Right atrium auricular region (tissue), 2 donors: ENCODE measurements at places on chromosomes 3 and 15.

GRCh38 chr15:60464836-60465630 lies 13.9 kb downstream of the ICE2 start:
- no peak for DNase-seq

- DNase-seq, result no peak
These were observed 22.9 kb downstream of the COLQ start for GRCh38 chr3:15498431-15499214.

DNA sequence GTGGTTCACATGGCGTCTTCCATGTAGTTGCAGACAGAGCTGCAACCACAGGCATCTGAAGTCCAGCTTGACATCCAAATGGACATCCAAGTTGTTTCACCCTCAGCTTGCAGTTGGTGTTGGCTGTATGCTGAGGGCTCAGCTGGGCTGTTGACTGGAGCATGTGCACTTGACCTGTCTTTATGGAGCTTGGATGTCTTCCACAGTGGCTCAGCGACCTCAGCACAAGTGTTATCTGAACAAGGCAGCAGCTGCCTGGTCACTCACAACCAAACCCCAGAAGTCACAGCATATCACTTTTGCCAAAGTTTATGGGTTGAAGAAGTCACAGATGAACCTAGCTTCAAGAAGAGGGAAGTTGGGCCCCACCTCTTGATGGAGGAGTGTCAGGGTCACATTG lies 92.9 kb downstream of the TPRA1 start:
- DNase-seq, result no peak

DNA sequence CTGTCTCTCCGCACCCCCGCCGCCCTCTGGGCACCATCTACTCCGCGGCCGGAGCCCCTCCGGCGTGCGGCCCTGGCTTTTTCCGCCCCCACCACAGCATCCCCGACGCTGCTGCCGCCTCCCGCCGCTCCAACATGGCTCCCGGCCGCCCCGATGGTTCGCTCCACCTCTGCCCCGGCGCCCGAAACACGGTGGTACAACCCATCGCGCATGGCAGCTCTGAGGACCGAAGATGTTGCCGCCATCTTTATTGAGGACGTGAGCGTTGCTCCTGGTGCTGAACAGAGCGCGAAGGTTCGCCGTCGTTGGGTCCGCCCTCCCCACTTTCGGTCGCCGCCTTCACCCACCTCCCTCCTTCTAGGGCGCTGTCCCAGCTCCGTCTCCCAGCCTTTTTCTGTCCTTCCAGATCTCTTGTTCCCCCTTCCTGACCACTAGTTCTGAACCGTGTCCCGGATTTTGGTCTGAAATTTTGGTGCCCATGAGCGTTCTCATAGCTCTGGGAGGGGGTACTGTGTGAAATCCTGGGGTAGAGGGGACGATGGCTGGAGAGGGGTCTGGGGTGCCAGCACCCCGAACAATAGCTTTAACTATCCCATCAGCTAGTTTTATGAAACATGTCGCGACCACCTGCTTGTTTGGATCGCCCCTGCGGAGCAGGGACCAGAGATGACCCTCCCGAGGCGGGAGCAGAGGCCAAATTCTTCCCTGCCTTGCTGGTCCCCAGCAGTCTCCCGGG lies at the start of gene CELSR3:
Gene CELSR3 (minus strand): TSS at position 134 of the 736 bp plus-strand sequence. CDS start 252 bp downstream, outside the sequence.
- peak; percentile 83 for DNase-seq

DNA sequence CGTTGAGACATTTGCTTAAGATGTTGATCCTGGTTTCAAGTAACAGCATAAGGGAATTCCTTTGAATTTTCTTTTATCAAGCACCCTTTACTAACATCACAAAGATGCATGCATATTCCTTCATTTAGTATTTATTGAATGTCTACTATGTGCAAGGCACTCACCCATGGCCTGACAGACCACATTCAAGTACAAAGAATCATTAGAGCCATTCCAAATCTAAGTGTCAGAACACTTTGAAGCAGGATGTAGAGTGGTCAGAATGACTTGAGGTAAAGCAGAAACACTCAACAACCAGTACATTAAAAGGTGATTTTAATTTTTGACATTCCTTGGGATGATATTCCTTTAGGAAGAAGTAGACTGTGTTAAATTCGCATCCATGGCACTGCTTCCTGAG lies 6.0 kb upstream of the WDR5B start:
- no peak for DNase-seq

- DNase-seq, result no peak
These were observed 25.8 kb downstream of the LDHAL6B start for GRCh38 chr15:59232476-59232875.

DNA sequence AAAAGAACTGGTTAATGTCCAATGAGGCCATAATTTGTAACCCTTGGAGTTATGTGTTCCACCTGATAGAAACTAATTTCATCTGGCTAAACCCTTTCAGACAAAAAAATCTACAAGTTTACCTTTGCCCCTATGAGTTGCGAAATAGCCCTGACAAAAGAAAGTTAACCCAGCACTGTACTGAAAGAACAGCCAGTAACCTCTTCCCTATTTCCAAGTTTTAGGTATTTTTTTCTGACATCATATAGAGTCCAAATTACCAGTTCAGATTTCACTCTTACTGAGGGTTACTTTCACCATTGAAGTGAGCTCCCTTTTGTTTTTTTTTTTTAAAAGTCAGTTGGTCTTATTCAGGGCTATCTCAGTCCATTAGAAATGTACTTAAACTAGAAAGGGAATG lies 42.8 kb upstream of the PTPRG start:
- DNase-seq, result no peak

DNA sequence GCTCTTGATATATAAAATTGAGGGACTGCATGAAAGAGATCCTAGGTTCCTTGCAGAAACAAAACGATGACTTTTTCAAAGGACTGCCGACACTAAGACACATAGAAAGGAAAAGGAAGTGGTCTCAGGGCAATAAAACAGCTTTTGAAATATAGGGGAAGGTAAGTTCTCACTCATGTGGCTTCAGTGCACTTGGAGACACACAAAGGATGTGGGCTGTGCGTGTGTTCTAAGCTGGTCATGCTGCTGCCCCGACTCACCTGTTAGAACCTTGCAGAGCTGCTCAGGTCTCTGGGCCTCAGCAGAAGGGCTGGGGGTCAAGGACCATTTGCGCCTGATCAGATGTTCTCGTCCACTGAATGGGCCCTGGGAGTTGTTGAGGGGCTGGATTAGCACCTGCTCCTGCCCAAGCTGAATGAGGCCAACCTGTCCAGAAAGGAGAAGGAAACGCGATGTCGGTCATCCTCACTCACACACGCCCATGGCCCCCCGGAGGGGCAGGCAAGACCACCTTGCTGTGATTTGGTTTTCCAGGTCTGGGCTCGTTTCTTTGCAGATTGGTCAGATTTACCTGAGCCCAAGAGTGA lies 11.1 kb downstream of the ADAMTS17 start:
- peak; percentile 48 for DNase-seq

DNA sequence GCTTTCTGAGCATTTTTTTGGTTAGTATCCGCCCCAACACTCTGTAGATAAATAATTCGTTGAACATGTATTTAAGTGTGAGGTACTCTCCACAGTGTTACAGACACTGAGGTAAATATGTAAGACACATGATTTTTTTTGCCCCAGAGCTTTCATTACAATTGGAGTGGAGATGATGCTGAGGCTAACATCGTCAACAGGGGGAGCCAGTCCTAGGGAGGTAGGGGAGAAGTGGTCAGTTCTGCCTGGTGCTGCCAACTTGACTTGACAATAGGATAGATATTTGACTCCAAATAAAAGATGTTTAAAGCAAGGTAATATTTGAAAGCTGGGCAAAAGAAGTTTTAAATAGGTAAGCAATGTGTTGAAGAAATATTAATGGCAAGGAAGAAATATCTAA lies 295.7 kb downstream of the UNC13C start:
- no peak for DNase-seq

GRCh38 chr15:55588815-55589115 lies 620 bp upstream of the PYGO1 start:
- DNase-seq, result no peak

DNA sequence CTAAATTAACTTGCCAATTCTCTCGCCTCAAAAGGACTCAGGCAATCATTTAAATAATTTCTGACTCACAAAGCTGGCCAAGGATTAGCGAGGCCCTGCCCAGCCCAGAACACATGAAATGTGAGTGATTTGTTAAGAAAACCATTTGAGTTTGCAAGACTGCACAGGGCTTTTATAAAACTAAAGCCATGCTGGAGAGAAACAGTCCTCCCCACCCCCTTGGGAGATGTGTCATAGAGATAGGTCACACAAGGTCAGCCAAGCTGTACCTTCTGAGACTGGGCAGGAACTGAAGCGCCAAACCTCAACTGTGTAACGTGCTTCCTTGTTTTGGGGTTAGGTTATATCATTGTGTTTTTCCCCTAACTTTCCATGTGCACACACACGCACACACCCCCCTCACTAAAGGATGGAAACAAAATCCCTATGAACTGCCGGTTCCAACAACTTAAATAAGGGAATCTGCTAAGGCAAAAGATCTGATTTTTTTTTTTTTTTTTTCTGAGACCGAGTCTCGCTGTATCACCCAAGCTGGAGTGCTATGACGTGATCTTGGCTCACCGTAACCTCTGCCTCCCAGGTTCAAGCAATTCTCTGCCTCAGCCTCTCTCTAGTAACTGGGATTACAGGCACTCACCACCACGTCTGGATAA lies 8.1 kb downstream of the SPATA12 start:
- DNase-seq, result peak; percentile 82

DNA sequence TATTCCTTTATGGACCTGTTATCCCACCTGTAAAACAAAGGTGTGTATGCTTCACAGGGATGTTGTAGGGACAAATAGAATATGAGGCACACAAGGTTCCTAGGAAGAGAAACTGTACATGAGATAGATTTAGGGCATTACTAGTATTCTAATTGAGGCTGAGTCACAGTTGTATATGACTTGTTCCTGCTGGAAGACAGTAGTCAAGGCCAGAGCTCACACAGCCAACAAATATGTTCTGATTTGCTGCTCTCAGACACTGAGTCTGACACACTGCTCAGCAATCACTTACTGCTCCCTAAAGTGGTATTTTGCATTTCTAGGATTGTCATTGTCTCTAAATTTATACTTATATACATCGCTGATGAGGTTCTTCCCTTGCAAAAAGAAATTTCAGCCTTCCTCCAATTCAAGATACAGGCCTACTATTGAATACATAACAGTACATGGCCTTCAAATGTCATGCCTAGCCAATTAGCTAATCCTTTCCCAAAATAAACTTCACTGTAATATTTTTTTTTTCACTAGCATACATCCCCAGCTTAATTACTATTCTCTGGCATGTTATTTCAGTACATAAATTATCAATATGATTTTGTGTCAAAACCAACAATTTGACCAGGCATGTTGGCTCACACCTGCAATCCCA lies 69.8 kb downstream of the TIGIT start:
- DNase-seq, result no peak

DNA sequence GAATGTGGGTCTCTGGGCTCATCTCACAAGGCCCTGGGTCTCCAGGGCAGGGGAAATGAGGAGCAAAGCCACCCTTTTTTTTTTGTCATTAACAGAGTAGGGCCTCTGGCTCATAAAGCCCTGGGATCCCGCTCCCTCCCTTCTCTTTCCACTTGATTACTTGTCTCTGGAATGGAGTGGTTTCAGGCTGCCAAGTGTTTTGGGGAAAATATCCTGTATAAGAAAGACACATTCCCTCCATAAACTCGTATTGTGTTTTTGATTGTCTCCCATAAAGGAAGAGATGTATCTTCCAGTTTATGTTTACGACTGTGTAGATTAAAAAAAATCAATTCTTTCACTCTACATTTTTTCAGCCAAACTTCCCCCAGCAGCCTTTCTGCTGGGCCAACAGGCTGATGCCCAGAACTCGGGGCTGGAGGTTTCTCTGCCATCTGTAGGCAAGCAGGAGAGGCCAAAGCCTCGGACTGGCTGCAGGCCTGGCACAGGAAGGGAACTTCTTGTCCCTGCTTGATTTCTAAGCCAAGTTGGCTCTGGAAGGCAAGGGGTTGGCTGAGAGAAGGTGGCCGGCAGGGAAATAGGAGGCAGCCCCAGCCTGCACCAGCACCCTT lies 49.4 kb upstream of the INSYN1 start:
- DNase-seq, result peak; percentile 64

DNA sequence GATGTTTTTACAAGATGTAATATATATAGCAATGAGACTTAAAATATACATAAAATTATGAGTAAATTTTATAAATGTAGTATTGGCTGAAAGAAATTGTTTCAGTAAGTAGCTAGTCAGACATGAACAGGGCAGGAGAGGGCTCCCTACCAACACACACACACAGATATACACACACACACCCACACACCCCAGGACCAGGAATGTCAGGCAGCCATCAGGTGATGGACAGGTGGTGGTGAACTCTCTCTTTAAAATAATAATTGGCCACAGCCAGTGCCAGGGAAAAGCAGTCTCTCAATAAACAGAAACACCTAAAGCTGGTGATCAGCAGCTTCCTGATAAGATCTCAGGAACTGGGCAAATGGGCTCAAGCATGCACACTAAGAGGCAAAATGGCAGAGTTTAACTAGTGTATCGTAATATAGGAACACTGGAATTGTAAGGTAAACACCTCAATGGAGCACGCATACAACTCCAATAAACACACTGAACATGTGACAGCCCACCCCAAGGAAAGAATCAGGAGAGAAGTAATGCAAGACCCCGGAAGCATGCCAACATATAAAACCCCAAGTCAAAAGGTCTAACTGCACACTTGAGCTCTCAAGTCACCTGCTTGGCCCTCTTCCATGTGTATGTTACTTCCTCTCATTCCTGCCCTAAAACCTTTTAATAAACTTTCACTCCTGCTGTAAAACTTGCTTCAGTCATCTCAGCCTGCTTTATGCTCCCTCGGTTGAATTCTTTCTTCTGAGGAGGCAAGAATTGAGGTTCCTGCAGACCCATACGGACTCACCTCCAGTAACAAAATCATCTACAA lies 1034.1 kb upstream of the SEMA6D start:
- no peak for DNase-seq

DNA sequence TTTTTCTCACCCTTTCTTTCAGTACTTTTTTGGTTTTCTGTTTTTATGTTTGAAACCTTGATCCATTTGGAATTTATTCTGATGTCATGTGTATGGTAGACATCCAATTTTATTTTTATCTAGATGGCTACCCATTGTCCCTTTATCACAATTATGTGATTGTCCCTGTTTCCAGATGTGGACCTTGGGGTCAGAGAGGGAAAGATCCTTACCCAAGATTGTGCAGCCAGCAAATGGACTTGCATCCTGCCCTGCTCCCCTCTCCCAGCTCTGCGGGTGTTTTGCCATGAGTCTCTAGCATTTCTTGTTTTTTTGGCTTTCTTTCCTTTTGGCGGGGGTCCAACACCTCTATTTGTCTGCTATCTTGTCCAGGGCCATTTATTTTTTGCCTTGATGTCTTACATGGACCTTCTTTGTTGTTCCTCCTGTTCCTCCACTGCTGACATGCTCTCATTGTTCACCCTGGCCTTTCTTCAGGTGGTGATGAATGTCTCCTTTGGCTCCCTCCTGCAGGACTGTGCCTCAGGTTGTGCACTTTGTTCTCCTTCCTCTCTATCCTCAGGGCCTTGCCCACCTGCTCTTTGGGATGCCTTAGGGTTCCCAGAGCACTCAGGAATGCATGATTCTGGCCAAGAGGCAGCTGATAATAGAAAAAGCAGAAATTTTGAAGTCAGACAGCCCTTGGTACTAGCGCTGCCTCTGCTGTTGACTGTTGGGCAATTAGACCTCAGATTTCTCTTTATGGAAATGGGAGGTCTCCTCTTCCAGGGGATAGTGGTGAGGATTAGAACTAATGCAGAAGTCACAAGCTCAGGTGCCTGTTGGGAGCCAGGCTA lies 84.3 kb downstream of the EEFSEC start:
- DNase-seq, result no peak
